ENCODE measurements at places on chromosomes 4 and X.

DNA sequence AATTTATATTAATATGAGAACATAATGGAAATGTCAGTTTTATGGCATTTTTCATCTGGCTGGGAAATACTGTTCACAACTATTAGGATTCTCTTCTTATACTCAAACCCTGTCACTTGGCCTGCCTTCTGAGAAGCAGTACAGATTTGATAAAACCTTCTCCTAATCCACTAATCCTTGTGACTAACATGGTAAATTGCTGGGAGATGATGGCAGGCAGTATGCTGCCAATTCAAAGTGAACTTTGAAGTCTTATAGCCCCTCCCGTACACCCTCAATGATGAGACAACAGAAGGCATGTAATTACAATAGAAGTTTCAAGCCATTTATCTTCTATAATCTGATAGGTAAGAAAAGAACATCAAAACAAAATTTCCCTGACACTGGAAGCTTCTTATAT lies 36.9 kb downstream of the PAQR3 start:
- DNase-seq, result no peak

- DNase-seq, result no peak
Measured at GRCh38 chrX:38618180-38618579, 56.8 kb downstream of the TSPAN7 start.

- DNase-seq, result no peak
Measured at GRCh38 chr4:24674279-24674678, 89.9 kb upstream of the DHX15 start.

- no peak for DNase-seq
Measured at GRCh38 chrX:150525061-150525919, 43.1 kb upstream of the MTM1 start.

- no peak for DNase-seq
Measured at GRCh38 chr4:156756118-156756517, 215.5 kb downstream of the PDGFC start.

- peak; percentile 67 for DNase-seq
Measured at GRCh38 chr4:142846108-142846728, at the start of gene INPP4B. TSS of gene INPP4B (minus strand) at chr4:142846301.

DNA sequence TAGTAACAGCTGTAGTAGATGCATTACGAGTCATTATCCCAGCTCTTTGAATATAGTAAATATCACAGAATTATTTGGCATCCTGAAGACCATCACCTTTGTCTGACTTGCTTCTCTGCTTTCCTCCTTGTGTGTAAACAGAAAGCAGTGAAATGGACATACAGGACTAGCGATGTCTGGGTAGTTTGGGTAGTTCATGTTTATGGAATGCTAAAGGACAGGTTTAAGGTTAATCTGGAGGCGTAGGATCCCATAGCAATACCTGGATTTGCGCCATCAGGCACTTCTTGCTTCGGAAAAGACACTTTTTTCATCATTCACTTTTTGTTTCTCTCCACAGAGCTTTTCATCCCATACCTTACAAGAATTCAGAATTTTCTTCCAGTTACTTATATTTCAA lies 232.2 kb downstream of the GPAT3 start:
- DNase-seq, result no peak

- DNase-seq, result no peak
Measured at GRCh38 chr4:137510557-137511265, 21.6 kb downstream of the PCDH18 start.

DNA sequence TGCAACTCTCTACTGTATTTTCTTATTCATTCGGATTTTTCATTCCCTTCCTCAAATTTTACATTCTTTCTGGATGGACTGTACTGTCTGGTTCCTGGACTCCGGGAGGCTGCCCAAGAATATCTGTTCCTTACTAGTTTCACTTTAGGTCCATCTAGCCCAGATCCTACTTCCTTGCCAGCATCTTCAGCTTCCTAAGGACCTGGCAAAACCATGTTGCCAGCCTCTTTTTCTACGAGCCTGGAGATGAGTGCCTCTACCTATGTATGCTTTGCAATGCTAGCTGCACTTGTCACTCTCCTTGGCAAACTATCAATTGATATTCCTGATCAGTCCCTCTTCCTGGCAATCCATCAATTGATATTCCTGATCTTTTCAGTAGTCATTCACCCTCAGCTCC lies 5.6 kb upstream of the LNX1 start:
- no peak for DNase-seq

- no peak for DNase-seq
Measured at GRCh38 chr4:183335369-183335940, 13.2 kb upstream of the CLDN24 start.

- no peak for DNase-seq
Measured at GRCh38 chr4:155903453-155903852, at the start of gene TDO2. TSS of gene TDO2 (plus strand) at chr4:155903696. CDS start at chr4:155903759, 63 bp downstream.

DNA sequence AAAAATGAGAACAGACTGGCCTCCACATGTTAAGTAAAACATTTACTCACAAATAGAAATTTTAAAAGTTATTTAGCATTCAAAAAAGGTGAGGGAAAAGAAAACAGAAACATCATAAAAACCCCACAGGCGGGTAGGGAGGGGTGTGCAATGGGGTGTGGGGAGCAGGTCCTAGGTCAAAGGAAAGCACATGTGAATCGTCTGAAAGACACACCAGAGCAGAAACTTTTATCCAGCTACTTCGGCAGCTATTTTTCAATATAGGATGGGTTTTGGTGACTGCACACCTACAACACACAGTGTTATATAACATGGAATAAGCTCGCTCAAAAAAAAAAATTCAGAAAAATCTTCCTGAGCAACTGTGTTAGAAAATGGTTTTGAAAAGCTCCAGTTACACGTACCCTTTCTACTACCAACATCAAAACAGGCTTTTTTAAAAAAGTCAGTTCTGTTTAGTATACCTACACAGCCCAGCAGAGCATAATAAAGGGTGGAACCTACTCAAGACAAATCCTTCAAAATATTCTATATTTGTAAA lies 1.6 kb downstream of the OTUD4 start:
- no peak for DNase-seq

- DNase-seq, result no peak
Measured at GRCh38 chr4:171794528-171794927, 18.7 kb upstream of the GALNTL6 start.

DNA sequence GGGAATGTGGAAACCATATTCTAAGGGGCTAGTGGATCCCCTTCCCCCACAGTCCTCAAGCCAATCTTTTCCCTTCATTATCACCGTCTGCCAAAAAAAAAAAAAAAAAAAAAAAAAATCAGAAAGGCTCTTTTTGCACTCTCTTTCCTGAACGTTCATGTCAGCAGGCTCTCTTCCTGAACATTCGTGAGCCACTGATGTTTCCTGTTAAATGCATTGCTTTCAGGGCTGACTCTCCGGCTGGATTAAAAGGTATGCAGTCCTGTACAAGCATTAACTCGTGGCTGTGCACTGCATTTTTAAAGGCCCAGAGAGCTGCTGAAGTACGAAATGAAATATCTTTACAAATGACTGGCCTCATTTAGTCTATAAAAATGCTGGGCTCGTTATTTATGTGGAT lies 34.0 kb upstream of the TSPAN5 start:
- DNase-seq, result no peak

- DNase-seq, result no peak
Measured at GRCh38 chrX:2484721-2485648, 15.8 kb downstream of the DHRSX start.

- no peak for DNase-seq
Measured at GRCh38 chr4:181698221-181698620, 545.0 kb upstream of the TENM3 start.

- no peak for DNase-seq
Measured at GRCh38 chr4:140499391-140499790, 1.3 kb upstream of the MGAT4D start.

- no peak for DNase-seq
Measured at GRCh38 chrX:39242187-39242586, 440.9 kb downstream of the MID1IP1 start.

- no peak for DNase-seq
Measured at GRCh38 chrX:125786316-125786715, 379.8 kb downstream of the DCAF12L2 start.

GRCh38 chrX:15207994-15208393 lies 61.9 kb downstream of the ASB9 start:
- no peak for DNase-seq

- DNase-seq, result no peak
Measured at GRCh38 chr4:5133201-5133600, 81.9 kb downstream of the STK32B start.

GRCh38 chr4:8688041-8688907 lies 95.7 kb downstream of the CPZ start:
- no peak for DNase-seq

DNA sequence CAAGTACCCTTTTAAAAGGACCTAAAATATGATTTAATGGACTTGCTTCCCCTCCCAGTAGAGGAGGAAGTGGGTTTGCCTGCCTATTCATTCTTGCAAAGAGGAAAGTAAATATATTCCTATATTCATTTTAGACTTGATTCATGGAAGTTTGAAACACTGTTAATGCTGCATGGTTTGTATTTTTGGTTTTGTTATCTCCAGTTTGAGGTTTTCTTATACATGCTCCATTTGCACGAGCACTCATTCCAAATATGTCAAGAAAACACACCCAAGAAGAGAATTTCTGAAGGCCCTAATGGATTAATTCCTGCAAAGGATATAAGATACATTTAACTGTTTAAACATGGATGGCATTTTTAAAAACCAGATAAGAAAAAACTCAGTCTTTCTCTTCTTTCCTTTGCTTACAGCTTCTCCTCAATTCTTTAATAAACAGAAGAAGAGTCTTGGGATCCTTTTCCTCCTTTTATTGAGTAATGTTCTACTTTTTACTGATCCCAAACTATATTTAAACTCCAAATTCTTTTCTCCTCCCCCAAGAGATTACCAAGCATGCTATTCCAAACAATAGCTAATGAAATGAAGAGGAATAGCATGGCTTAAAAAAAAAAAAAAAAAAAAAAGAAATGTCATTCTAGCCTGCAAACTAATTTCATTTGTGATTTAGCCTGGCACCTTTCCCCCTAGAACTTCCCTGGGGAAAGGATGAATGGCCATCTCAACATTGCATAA lies 54.6 kb upstream of the LDB2 start:
- no peak for DNase-seq

- no peak for DNase-seq
Measured at GRCh38 chrX:11577603-11578002, 88.1 kb downstream of the ARHGAP6 start.

- DNase-seq, result no peak
Measured at GRCh38 chr4:113059449-113060182, 10.2 kb downstream of the ANK2 start.

GRCh38 chrX:46125111-46125510 lies 420.1 kb downstream of the ZNF674 start:
- no peak for DNase-seq

DNA sequence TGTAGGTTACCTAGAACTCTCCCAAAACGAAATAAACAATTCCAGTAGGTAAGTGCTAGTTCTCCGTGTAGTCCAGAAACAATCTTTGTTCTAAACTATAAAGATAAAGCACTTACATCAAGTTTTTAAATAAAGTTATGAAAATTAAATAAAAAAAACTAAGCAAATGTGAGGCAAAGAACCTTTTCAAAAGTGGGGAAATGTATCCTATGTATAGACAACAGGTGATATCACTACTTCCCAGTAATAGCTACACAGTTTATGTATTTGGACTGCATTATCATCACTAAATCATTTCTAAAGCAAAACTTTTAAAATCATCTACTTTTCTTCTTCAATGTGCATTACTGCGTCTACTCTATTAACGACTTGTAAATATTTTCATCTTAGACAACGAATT lies 2.0 kb downstream of the YTHDC1 start:
- no peak for DNase-seq

GRCh38 chr4:26830033-26830432 lies 30.6 kb upstream of the STIM2 start:
- no peak for DNase-seq

DNA sequence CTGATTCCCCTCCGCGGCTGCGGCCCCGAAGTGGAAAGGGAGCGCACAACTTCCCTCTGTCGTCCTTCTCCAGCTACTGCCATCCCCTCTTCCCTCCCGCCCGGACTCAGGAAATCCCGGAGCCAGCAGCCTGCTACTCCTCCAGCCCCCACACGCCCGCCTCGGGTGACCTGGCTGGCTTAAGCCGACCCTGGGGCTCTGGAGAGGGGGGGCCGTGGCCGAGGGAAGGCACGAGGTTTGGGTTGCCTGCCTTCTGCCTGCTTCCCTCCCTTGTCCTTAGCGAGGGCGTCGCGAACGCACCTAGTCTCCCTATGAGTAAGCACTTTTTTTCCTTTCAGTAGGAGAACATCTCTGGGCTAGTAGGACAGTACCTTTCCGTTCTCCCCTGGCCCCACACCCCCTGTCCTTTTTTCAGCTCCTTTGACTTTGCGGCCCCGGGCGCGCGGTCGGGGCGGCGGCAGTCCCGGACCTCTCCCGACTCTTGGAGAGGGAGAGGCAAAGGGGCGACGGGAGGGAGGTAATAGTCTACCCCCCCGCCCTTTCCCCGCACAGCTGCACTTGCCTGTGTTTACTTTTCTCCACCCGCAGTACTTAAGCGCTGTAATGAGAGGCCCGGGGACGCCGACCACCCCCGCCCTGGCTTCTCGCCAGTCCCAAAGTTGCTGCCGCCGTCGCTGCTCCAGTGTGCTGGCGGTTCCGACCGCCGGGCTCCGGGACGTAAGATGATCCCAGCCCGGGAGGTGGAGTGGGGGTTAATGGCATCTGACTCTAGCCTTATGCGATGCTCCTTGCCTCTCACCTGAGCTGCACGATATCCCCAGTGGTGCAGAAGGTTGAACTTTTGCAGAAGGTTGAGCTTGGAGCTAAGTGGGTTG lies 868 bp downstream of the PLS3 start:
- DNase-seq, result peak; percentile 73

GRCh38 chr4:850323-850945 lies 24.5 kb upstream of the CPLX1 start:
- DNase-seq, result no peak

DNA sequence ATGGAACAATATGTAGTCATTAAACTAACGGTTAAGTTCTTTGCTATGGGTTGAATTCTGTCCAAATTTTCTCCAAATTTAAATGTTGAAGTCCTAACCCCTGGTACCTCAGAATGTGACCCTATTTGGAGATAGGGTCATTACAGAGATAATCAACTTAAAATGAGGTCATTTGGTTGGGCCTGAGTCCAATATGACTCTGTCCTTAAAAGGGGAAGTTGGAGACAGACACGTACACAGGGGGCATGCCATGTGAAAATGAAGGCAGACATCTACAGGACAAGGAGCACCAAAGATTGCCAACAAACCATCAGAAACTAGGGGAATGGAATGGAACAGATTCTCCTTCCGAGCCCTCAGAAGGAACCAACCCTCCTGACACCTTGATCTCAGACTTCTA lies 492.0 kb upstream of the FTHL17 start:
- DNase-seq, result no peak

GRCh38 chr4:5398056-5398455 lies 310.3 kb downstream of the EVC2 start:
- DNase-seq, result no peak

- no peak for DNase-seq
Measured at GRCh38 chr4:83361416-83362103, 26.9 kb upstream of the HPSE start.

- DNase-seq, result no peak
Measured at GRCh38 chr4:83636930-83637329, 101.0 kb downstream of the GPAT3 start.

DNA sequence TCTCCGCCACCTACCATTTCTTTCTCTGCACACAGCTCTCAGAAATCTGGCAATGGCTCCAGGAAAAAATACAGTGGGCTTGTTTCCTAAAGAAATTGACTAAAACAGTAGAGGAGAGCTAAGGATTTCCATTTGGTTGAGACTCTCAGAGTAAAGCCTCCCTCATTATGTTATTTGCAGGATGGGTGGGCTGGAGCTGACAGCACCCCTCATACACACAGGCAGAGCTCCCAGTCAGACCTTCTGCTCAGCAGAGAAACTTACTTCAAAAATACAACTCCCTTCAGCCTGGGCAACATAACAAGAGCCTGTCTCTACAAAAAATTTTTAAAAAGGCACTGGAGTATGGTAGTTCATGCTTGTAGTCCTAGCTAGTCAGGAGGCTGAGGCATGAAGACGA lies 44.9 kb downstream of the ENPEP start:
- DNase-seq, result no peak

Measured in sciatic nerve (tissue), 2 donors.